ENCODE measurements at places on chromosomes 3 and 15.

DNA sequence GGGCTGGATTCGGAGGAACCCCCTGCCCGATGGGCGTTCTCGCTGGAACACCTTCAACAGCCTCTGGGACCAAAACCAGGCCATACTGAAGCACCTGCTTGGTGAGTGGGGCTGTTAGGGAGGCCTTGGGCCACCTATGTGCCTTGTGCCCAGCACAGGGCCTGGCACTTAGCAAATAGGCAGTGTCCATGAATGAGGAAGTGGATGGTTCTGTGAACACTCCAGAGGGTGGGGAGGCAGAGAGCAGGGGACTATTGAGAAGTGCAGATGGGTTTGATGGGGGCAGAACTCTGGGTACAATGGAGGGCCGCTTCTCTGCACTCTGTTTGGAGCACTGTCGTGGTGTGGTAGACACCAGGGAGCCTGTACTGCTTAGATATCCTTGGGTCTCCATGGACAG, 1.5 kb downstream of the ECE2 start:
- no peak for DNase-seq

DNA sequence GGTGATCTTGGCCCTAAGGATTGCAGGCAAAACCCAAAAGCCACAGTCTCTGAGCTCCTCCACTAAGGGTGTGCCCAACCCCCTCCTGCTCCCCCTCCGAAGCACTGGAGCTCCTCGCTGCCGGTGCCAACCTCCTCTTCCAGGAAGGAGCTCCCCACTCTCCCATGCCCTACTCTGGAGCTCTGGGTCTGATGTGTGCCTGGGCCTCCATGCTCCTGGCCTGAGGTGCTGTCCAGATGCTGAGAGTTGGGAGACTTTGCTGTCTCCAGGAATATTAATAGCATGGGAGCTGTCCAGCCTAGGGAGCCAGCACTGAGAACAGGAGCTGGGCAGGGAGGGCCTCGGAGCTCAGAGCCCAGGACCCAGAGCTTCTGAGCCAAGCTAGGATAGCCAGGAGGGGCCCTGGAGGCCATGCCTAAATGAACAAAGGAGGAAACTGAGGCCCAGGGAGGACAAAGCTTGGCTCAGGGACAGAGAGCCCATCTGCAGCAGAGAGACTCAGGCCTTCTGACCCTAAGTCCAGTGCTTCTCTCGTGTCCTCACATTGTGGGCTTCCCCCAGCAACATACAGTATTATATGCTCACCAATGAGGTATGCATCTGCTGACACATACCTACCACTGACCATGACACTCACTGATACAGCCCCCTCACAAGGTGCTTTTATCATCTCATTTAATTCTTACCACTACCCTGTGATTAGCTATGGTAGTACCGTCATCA, 36.9 kb upstream of the HERC1 start:
- DNase-seq: peak; percentile 28

- DNase-seq: no peak
Observed at GRCh38 chr3:2958551-2958950, 151.6 kb downstream of the IL5RA start.

GRCh38 chr3:66372681-66373350, 128.0 kb downstream of the LRIG1 start:
- peak; percentile 2 for DNase-seq

DNA sequence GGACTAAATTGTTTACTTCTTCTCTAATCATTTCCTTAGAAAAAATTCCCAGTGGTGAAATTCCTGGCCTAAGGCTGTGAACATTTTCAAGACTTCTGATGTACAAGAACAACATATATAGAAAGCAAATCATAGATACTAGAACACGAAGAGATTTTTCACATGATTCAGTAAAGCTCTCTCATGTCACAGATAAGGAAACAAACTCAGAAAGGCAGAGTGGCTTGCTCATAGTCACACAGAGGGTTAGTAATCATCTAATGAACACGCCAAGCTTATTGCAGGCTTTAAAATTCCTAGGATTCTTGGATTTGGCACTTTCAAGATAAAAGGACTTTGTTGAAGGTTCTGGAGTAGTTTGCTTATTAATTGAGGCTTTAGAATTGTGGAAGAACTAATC, 26.2 kb downstream of the CRTAP start:
- no peak for DNase-seq

DNA sequence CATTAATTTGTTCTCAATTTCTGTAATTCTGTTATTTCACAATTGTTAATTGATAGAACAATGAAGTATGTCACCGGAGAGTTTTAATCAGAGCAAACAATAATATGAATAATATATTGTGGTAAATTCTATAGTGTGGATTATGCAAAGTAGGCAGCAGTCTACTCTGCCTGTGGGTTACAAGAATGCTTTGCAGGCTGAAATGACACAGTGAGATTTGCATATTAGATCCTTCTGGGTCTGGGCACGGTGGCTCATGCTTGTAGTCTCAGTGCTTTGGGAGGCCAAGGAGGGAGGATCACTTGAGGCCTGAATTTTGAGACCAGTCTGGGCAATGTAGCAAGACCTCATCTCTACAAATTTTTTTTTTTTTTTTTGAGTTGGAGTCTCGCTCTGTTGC, 12.5 kb downstream of the COPG1 start:
- no peak for DNase-seq

DNA sequence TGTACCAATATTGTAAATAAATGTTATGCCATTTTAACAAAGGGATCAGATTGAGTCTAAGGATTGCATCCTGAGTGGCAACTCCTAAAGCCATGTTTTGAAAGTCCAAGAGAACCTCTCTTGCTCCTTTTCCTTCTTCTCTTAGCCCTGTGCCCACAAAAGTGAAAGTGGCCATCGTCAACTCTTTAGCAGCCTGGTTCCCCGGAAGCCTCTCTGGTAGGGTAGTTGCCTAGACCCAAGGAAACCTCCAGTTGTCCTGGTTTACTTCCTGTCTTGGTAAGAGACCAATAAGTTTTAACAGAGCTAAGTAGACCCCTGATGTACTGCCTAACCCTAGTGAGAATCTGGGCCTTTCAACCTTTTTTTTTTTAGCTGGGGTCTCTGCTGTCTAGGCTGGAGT, 10.2 kb upstream of the ITPKA start:
- no peak for DNase-seq

DNA sequence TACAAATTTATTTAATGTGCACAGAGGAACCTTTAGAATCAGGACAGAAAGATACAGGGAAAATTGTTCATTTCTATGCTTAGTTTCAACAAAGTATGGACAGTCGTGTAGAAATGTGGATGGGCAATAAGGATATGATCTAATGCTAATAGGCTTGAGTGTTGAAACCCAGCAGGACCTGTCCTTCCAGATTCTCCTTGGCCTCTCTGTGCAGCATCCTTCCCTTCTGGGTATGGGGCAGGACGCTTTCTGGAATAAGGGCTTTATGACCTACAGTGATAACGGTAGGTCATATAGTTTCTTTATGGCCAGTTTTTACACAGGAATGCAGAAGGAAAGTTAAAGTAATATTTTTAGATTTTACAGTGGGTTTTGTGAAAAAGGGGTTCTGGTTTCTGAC, 698.1 kb downstream of the SI start:
- no peak for DNase-seq

DNA sequence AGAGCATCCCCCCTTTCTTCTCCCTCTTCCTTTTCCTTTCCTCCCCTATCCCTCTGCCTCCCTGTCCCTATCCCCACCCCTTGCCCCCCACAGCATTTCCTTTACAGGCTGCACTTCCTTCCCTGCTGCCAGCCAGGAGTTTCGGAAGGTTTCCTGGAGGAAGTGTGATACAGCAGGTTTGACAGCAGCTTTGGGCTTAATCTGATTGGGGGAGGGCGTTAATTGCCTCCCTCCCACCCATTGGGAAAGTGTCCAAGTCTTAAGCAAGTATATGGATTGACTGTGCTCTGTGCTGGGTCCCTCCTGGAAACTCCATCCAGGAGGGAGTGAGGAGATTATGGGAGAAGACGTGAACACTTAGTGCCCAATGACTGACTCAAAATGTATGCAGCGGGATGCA, 1.8 kb downstream of the SCAMP5 start:
- DNase-seq: no peak

- DNase-seq: no peak
Observed at GRCh38 chr15:95458721-95459120, 871.8 kb upstream of the NR2F2 start.

GRCh38 chr15:67134067-67134838, 68.9 kb downstream of the SMAD3 start:
- no peak for DNase-seq

- DNase-seq: no peak
Observed at GRCh38 chr15:101808201-101808600, 3.8 kb upstream of the OR4F15 start.

GRCh38 chr15:95646484-95647273, 683.8 kb upstream of the NR2F2 start:
- DNase-seq: no peak

- DNase-seq: no peak
Observed at GRCh38 chr3:16326724-16327349, 61.8 kb downstream of the OXNAD1 start.

DNA sequence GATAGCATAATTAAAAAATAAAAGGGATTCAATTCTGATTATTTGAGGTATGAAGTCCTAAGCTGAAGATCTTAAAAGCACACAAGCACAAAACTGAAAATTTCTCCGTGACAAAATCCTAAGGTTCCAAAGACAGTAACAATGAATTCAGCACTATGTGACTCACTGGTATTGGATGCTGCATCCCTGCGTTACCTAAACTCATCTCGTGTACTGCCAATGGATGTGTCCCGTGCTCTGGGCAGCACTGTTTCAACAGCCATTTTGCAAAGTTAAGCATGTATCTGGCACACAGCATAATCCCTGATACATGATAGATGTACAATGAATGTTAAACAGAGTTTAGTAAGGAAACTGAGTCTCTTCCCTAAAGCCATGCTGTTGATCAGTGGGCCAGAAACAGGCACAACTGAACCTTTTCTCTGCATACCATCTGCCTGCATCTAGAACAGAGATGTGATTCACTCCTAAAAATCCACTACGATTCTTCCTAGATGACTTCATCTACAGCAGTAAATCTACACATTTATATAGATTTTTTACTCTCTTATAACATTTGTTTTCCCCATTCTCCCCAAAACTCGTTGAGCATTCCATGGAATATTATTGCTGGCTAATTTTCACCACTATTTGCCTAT, 14.3 kb downstream of the SUCLG2 start:
- DNase-seq: no peak

DNA sequence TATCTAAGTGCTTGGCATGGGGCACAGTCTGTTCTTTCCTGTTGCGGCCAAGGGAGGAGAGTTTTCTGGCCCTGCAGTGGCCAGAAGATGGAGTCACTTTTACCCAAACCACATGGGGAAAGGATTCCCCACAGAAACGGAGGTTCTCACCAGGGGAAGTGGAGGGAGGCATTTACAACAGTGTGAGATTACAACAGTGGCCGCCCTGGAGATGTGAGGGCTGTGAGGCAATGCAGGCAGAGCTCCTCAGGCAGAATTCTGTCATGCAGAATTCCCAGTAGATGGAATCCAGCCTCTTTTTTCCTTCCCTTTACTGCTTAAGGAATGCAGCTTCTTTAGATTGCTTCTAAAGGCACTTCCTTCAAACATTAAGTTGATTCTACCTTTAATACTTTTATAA, 83.1 kb downstream of the CACNA1D start:
- no peak for DNase-seq

DNA sequence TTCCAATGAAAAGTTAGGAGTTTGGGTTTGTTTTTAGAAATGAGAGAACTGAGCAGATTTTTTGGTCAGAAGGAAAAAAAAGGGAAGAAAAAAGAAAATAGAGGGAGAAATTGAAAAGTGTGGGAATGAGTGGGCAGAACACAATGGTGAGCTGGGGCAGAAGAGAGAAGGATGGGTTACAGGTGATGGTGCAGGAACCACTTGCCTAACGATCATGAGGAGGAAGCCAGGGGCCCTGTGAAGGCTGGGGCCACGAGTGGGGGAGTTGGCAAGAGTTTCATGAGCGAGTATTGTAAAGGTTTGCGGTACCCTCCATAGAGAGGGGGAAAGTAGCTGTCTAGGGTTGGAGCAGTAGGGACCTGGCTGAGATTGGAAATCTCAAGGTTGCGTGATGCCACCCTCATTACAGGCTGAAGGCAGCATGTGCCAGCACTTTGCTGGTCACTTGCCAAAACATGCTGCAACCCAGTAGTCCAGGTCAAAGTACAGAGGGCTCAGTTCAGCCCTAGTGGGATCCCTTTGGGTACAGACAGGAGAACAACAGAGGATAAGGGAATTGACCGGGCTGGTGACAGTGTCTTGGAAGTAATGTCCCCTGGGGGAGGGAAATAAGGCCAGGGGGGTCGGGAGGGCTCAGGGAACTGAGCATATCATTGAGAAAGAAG, 6.6 kb downstream of the IVD start:
- no peak for DNase-seq

DNA sequence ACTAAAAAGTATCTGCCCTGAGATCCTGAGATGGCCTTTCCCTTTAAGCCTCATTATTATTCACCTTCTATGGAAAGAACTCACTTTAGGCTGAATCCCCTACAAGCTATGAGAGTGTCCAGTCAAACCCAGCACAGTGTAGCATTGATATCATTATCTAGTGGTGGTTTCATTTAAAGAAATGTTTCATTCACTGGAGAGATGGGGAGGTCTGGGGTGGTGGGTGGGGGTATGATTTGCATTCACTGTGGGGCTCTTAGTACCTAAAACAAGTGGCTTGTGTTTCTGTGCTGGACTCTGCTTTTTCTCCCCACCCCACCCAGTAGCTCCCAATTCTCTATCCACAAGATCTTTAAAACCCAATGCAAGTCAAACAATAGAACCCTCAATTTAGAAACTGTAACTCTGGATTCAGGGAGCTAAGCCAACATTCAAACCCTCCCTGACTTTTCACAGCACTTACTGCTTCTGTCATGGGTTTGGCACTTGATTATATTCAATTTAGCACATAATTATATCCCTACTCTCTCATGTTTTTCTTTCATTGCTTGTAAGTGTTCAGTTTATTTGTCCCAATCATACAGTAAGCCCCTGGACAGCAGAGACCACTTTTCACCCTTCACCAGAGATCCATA, 310.5 kb upstream of the THBS1 start:
- DNase-seq: no peak

DNA sequence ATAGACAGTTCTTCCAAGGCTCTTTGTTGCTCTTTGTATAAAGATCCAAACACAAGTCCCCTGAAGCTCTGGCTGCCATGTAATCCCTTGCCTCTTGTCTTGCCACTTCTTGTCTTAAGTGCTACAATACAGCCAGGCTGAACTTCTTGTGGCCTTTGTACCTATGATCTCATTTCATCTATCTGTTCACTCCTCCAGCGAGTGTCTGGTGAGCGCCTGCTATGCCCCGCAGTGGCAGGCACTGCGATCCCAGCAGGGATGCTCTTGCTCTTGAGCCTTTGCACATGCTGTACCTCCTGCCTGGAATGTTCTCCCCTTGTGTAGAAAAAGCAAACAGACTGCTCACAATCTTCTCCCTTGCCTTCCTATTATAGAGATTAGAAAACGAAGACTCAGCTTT, 81.9 kb upstream of the ADPGK start:
- DNase-seq: no peak

- DNase-seq: no peak
Observed at GRCh38 chr15:85685356-85685755, 109.4 kb downstream of the KLHL25 start.

Measured in SW480 (cell line).